Small intestine (tissue), 16 donors: ENCODE measurements at places on chromosomes 2 and 18.

GRCh38 chr2:134173338-134174016 lies 80.4 kb upstream of the MGAT5 start:
- no peaks in the 10 kb centered on the region for H3K36me3 ChIP-seq
- H3K27ac ChIP-seq: peak overlapping the region; percentile 35
- peaks cover 11% of the 10 kb centered on the region for H3K4me1 ChIP-seq
- no peak overlapping the region for H3K4me3 ChIP-seq

GRCh38 chr2:167136879-167137596 lies 248.8 kb downstream of the XIRP2 start:
- no peak overlapping the region for H3K4me3 ChIP-seq
- no peaks in the 10 kb centered on the region for H3K27me3 ChIP-seq
- H3K36me3 ChIP-seq: no peaks in the 10 kb centered on the region
- H3K27ac ChIP-seq: no peak overlapping the region
- H3K4me1 ChIP-seq: no peaks in the 10 kb centered on the region

GRCh38 chr2:137800386-137800785 lies 163.9 kb upstream of the HNMT start:
- H3K27ac ChIP-seq: no peak overlapping the region
- H3K36me3 ChIP-seq: no peaks in the 10 kb centered on the region
- no peaks in the 10 kb centered on the region for H3K27me3 ChIP-seq

DNA sequence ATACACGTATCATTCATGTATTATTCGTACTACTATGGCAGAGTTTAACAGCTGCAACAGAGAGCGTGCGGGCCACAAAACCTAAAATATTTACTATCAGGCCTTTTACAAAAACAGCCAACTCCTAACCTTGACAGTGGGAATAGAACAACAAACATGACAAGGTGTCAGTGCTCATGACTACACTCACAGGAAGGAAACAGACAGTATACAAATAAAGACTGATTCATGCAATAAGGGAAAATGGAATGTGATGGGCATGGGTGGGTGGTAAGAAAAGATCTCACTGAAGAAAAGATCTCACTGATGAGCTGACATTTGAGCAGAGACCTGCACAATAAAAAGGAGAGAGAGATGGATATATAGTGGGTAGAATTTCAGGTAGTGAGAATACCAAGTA lies 347.8 kb downstream of the ALK start:
- H3K4me3 ChIP-seq: no peak overlapping the region
- H3K4me1 ChIP-seq: no peaks in the 10 kb centered on the region
- H3K27ac ChIP-seq: no peak overlapping the region

DNA sequence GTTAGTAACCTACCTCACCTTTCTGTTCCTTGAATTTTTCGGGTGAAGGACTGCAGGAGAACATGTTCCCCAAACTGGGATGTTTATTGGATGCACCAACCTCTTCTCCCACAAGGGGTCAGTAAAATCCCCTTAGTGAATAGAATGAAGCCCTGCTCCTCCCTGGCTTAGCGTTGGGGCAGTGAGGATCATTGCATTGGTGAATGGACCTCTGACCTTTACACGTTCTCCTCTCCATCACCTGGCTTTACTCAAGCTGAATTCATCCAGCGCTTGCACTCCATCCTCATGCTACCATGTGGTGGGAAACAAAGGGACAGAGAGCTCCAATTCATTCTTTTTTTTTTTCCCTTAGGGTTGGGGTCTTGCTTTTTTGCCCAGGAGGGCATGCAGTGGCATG lies 157.2 kb downstream of the MIB1 start:
- peak; percentile 80 for DNase-seq
- no peak overlapping the region for H3K4me3 ChIP-seq
- H3K4me1 ChIP-seq: peaks cover 22% of the 10 kb centered on the region
- H3K36me3 ChIP-seq: no peaks in the 10 kb centered on the region
- no peak overlapping the region for H3K27ac ChIP-seq
- H3K27me3 ChIP-seq: no peaks in the 10 kb centered on the region

DNA sequence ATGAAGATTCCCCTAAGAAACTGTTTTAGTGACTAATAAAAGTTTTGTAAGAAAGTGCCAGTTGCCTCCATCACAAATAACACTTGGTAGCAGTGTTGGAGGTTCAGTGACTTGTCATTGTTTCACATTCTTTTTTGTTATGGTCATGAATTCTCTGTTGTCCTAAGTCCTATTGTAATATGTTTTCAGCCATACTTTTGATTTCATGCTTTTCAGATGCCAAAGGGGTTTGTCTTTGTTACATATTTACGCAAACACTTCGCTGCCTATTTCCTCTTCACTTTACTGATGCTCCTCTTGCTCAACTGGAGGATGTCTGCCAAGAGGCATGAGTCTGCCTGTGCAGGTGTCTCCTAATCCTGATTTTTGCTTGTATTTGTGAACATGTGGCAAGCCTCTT lies 66.6 kb downstream of the PHLPP1 start:
- no peaks in the 10 kb centered on the region for H3K36me3 ChIP-seq
- no peaks in the 10 kb centered on the region for H3K4me1 ChIP-seq
- H3K27ac ChIP-seq: no peak overlapping the region

DNA sequence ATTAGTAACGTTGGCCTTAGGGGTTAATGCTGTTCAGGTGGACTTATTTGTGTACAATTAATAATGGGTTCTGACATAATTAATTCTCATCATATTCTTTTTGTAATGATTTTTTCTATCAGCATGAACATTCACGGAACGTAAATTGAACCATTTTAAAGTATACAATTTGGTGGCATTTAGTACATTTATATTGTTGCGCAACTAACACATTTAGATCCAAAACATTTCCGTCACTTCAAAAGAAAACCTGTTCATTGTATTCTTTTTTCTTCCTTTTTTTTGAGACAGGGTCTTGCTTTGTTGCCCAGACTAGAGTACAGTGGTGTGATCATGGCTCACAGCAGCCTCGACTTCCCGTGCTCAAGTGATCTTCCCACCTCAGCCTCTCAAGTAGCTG lies 65.8 kb downstream of the BOD1L2 start:
- H3K4me1 ChIP-seq: peaks cover 34% of the 10 kb centered on the region
- no peak overlapping the region for H3K27ac ChIP-seq
- no peaks in the 10 kb centered on the region for H3K27me3 ChIP-seq
- no peak overlapping the region for H3K4me3 ChIP-seq

DNA sequence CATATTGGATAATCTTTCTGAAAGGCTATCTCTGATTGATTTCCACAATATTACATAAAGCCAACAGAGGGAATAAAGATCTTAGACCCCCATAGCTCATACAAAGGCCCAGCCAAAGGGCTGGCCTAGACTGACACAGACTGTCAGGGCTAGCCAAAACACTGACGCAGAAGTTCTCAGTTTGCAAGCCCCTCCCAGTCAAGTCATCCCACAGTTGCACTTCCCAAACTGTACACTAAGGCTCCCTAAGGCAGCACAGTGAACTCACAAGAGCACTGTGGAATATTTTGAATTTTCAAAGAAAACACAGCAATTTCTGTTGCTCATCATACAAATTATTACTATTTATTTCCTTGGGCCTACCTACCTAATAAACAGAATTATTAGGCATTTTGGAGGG lies 244.9 kb downstream of the SP3 start:
- H3K36me3 ChIP-seq: no peaks in the 10 kb centered on the region
- no peak for DNase-seq
- no peak overlapping the region for H3K27ac ChIP-seq
- H3K4me3 ChIP-seq: no peak overlapping the region
- no peaks in the 10 kb centered on the region for H3K4me1 ChIP-seq
- no peaks in the 10 kb centered on the region for H3K27me3 ChIP-seq
